ENCODE measurements at places on chromosomes 2 and 18.
A peak's percentile ranks its signal among the peaks of the same experiment; 100 is the strongest.

DNA sequence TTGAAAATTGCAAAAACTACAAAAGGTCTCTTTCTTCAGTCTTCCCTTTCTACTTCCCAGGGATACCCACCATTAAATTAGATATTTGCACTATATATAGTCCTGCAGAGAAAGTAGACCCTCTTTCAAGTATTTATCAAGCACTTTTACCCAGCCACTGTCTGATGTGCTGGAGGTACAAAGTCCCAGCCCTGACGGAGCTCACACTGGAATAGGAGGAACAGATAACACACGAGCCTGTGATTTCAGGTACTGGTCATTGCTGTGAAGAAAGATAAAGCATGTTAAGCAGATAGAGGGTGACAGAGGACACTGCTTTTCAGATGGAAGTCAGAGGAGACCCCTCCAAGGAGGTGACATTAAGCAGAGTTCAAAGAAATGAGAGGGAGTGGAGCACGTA lies 19.6 kb downstream of the SEC11C start:
- no peak for DNase-seq

DNA sequence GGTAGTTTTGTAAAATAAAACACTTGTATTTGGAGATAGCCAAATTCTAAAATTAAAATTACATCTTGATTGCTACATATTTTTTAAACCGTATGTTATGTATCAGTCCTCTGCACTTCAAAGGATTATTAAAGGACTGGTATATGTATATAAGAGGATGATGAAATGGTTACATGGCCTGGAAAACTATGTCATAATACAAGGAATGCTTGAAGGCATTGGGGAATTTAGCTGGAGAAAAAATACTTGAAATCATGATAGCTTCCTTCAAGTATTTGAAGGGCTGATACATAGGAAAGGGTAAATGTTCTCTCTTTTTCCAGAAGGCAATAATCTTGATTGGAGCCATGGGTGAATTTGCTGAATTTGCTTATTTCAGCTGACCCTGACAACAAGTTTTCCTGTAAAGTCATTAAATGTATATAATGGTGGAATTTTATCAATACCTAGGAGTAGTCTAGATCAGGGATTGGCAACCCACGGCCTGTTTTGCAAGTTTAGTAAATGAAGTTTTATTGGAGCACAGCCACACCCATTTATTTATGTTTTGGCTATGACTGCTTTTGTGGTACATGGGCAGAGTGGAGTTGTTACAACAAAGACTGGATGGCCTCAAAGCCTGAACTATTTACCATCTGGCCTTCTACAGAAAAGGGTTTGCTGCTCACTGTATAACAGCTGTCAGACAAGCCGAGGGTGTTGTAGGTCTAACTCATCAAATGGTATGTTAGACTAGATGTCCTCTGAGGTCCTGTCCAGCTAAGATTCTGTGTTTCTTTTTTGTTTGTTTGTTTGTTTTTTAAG lies 34.4 kb downstream of the ACYP2 start:
- DNase-seq = no peak

GRCh38 chr2:239561446-239562001 lies 160.7 kb upstream of the HDAC4 start:
- no peak for DNase-seq

DNA sequence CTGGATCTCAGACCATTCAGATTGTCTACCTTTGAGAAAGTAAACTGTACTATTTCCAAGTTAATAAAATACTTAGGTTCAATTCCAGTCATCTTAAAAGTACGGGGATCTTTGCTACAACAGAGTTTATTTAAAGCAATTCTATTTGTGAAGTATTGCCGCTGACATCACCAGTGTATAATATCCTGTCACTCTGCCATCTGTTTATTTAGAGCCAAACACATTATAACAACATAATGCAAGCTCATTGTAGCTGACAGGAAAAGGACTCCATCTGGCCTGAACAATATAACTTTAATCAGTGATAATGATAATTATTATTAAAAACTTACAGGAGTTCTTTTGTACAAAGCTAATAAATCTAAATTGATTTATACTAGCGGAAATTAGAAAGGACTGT lies 786.8 kb downstream of the ERBB4 start:
- DNase-seq = no peak

DNA sequence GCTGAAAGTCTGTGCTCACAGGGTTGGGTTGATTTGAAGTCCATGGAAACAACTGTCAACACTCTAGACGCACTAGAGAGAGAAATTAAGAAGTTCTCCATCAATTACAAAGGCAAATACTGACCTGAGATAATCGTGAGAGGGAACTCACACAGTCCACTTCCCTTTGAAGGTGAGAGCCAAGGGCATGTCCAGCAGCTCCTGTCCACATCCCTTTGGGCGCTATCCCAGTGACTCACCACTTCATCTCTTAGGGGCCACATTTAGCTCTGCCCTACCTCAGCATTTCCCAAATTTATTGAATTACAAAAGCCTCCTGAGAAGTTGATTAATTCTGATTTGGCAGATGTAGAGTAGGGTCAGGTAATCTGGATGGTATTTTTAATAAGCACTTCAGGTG lies 148.8 kb upstream of the MAPRE2 start:
- no peak for DNase-seq

DNA sequence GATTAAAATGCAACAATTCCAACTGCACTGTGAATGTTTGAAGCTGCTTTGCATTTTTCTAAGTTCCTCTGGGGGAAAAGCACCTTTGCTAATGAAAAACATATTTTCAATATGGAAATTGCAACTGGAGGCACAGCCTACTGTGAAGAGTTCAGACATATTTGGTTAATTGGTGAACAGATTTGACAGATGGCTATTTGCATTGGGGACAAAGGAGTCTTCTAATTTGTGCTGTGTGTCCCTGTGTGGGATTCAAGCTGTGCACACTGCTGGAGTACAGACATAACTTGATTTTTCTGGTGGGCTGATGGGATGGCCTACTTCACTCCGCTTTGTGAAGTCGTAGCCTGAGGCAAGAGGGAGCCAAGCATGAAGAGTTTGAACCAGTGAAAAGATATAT lies 40.7 kb upstream of the ARHGAP25 start:
- no peak for DNase-seq

DNA sequence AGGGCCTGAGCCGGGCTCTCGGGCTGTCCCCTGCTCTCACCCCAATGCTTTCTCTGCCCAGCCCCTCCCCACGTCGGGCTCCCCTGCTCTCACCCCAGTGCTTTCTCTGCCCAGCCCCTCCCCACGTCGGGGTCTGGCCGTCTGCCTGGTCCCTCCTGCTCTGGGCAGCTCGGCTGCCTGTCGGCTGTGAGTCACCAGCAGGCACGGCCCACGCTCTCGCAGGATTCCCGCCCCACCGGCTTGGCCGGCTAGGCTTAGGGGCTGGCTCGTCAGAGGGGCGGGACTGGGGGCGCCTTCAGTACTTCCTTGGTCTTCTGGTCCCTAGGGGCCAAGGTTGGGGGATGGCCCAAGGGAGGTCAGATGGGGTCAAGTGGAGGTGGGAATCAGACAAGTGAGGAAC lies 3.3 kb downstream of the BOK start:
- no peak for DNase-seq

GRCh38 chr2:235480614-235481013 lies 13.2 kb upstream of the AGAP1 start:
- no peak for DNase-seq

- DNase-seq = no peak
These were observed 124.8 kb upstream of the GPC1 start for GRCh38 chr2:240310645-240311044.

DNA sequence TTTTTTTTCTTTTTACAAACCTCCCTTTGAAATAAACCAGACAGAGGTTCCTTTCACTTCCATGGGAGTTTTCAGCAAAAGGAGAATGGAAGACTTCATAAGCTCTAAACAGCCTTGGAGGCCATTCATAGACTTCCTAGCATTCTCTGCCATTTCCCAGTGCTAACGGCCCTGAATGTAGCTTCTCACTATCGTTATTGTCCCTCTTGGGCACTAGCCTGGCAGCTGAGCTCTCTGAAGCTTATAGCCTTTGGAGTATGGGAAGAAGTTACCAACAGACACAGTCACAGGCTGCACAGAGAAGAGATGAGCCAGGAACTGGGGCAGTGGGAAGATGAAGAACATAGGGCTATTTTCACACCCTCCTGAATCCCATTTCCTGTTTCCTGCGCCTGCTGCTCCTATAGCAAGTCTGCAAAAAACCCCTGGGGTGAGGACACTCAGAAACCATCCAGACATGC lies 29.1 kb upstream of the EPC2 start:
- no peak for DNase-seq

DNA sequence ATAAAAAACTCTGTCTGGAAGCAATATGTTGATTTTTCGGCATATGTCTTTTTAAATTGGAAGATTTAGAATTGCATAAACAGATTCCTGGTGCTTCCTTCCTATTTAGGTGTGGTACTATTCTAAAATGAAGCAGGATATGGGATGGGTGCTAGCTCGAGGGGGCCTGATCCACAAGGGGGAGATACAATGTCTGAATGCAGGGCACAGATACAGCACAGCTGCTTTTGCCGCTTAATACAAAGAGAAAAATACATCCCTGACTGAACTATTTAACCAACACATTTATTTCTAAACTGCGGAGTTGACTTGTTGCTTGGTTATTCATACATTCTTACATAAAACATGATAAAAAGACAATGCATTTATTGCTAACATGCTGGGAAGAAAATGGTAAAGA lies 169.1 kb downstream of the TMEFF2 start:
- no peak for DNase-seq

DNA sequence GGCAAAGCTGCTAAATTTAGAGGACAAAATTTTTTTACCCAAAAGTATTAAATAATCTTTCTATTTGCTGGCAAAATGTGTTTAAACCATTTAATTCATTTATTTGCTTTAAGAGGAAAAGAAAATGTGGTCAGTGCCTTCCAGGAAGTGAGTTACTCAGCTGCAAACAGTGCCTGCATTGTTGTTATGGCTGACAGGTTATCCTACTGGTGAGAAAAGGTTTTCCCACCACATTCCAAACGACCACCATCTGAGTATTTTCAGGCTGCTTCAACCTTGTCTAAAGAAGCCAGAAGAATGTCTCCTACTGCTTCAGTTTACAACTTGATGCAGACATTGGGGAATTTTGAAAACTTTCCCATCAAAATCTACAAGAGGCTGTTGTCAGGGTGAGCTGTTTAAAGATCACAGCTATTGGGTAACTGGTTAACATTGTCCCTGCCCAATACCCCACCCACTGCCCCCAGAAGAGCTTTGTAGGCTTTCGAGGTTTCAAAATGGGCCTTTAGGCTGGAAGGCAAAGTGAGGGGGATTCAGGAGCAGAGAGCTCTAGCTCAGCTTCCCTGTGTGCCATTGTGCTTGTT lies 461.3 kb upstream of the FANCL start:
- DNase-seq = no peak

DNA sequence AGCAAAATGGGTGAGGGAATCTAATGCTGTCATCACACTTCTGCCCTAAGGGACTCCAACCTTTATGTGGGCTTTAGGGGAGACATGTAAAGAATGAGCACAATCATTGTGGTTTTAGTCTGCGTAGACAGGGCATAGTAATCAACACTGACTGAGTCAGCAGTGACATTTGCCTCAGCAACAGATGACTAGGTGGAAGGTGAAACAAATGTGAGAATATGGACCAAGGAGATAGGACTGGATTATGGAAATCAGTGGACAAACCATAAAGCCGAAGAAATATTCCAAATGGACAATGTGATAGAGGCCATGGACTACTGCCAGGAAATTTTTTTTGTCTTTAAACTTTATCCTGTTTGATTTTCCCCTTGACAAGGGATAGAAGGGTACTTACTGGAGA lies 83.9 kb downstream of the PDK1 start:
- DNase-seq = no peak

- DNase-seq = no peak
These were observed 247.7 kb downstream of the SOCS6 start for GRCh38 chr18:70536370-70537062.

DNA sequence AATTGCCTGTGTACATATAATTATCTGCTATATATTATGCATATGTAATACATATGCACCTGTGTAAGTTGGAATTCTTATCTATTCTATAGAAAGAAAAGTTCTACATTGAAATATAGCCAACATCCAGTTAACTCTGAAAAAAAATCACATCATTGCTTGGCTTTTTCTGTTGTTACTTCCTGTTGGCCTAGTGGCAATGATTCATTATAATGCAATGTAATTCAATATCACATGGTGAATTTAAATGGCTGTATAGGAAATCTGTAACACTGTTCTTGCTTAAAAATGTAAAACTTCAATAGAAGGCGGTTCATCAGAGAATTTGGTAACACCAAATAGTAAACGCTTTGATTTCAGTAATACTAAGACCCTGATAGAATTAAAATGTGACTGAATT lies 44.5 kb upstream of the MAP4K3 start:
- no peak for DNase-seq

DNA sequence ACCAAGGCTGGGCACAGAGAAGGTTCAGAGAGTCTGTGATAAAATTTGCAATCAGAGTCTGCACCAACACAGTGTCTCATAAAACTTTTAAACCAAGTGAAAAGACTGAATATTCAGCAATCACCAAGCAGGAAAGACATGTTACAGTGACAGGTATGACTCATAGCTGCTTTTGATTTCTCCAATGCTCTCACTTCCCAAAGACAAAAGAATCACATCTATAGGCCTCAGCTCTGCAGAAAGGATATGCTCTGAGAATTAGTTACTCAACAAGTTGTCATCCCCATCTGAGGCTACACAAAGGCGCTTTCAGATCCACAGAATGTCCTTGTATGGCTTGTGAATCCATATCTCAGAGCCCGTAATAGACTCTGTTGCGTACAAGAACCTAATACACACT lies 92.5 kb downstream of the KCNF1 start:
- no peak for DNase-seq

- DNase-seq = no peak
These were observed 184.1 kb downstream of the CALCRL start for GRCh38 chr2:187263675-187264560.

DNA sequence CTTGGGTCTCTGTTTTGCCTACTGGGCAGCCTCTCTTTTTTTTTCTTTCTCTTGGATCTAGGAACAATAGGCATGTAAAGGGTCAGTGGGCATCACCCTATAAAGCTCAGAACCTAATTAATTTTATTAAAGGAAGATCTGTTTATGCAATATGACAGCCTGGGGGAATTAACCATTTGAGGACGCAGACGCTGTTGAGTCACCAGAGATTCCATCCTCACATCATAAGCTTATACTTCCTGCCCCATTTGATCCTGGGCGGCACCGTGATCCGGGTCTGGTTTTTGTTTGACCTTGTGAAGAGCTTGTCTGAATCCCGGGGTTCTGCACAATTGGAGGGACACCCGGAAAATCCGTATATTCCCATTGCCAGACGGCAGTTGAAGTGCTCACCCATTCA lies 16.8 kb upstream of the BCL11A start:
- no peak for DNase-seq

DNA sequence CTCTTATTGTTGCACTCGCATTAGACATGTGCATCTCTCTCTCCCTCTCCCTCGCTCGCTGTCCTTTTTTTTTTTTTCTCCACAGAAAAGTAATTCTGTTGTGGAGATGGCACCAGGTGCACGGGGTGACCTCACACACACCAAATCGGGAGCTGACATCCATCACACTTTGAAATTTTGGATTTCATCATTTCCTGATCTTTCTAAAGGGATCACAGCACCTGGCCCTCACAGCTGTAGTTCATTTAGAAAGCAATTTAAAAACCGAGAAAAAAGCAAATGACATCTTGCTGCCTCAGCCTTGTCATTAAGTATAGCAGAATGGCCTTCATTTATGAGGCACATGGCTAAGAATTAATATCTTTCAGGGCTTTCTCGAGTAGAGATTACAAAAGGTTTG lies 717.2 kb downstream of the RNF144A start:
- DNase-seq = peak; percentile 23
